C1 segment of cervical spinal cord (tissue), 14 donors: ENCODE measurements at places on chromosomes 11 and 22.

DNA sequence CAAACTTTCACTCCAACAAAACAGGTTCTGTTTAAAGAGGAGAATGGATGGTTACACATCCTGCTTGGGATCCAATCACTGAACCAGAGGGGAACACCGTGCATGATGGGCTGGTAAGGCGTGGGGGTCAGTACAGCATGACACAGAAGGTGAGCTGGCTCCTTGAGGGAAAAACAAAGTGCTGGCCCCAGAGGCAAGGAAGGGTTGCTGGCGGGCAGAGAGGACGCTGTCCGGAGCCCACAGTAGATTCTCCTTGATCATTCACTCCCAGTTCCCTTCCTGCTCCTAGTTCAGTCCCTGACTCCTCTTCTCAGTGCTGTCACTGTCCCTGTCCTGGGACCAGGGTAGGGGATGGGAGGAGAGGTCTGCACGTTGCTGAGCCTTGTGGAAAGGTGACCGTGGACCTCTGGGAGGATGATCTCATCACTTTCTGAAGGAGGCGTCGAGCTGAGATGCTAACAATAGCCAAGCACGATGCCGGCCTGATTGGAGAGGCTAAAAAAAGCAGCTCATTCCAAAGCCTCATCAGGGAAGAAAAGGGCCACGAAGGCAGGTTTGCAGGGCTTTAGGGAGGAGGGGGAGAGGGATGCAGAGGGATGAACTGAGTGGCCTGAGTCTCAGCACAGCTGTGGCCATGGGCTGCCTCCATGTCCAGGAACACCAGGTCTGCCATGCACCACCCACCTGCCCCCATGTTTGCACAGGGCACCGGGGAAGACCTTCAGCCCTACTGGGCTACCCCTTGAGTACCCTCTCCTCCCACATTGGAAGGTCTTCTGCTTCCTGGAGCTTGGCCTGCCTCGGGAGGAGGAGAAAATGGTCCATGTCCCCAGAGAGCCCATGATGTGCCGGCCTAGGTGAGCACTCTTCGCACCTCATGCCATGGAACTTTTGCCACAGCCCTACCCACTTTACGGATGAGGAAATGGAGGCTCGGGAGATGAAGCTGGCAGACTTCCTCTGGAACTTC lies 72.7 kb upstream of the RTL6 start:
- no peak for DNase-seq

- DNase-seq = no peak
Measured at GRCh38 chr11:65446446-65447277, 24.1 kb downstream of the NEAT1 start.

DNA sequence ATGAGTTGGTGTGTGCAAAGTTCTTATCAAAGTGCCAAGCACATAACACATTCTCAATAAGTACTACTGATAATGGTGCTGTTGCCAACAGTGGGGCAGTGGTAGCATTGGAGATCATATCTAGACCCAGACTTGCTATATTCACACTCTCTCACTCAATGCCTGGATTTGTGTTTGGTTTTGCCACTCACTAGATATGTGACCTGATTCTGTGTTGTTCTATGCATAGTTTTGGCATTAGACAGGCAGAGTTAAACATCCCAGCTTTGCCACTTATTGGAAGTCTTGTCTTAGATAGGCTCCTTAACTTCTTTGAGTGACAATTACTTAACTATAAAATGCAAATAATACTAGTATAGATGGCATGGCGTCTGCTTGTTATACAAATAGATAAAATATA lies 642.6 kb upstream of the CCDC179 start:
- no peak for DNase-seq

DNA sequence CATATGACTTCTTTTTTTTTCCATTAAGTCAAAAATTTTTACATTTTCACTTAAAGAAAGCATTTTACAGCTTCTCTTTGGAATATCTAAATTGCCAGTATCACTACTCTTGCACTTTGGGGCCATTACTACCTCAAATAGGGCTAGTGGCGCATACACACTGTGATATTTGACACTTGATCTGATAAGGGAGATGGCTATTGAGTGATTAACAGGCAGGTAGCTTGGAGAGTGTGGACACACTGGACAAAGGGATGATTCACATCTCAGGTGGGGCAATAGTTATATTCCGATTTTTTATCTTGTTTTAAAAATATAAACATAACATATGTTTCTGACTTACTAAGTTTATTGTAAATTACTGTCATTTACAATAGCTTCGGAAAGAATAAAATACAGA lies 2219.9 kb downstream of the LRRC4C start:
- DNase-seq = no peak

GRCh38 chr11:110409174-110409573 lies 20.6 kb upstream of the FDX1 start:
- DNase-seq = no peak

DNA sequence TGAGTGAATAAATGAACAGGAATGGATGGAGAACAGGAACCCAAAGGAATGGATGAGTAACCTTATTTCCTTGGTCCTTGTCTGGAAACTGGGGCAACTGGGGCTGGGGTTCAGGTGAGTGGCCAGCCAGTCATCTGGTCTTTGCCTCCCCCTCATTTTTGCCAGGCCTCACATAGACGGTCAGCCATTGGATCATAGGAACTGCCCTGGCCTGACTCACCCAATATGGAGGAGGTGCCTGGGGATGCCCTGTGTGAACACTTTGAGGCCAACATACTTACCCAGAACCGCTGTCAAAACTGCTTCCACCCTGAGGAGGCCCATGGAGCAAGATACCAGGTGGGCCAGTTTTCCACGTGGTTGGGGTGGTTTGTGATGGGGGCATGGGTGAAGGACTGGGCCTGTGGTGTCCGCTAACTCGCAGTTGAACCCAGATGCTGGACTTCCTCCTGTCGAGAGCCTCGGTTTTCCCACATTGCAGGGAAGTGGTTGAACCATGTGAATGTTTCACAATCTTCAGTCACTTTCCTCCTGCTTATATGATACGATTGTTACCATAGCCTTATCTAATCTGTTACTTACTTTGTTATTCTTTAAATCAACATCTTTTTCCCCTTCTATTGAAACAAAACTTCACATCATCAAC lies 4.4 kb downstream of the TRIOBP start:
- DNase-seq = peak; percentile 15

DNA sequence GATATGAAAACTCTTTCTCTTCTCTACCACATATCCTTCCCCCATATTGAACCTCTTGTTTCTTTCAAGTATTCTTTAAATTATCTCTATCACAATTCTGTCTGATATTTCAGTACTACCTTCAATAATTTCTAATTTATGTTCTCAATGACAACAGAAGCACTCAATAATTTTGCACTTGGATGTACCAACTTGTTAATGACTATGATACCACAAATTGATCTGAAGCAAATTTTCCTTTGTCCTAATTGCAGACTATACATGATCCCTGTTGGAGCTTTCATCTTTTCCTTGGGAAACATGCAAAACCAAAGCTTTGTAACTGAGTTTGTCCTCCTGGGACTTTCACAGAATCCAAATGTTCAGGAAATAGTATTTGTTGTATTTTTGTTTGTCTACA lies at the start of gene OR4C15:
OR4C15 (plus strand) TSS at position 301 of the 400 bp plus-strand sequence; CDS start at position 301, 0 bp downstream.
- no peak for DNase-seq

DNA sequence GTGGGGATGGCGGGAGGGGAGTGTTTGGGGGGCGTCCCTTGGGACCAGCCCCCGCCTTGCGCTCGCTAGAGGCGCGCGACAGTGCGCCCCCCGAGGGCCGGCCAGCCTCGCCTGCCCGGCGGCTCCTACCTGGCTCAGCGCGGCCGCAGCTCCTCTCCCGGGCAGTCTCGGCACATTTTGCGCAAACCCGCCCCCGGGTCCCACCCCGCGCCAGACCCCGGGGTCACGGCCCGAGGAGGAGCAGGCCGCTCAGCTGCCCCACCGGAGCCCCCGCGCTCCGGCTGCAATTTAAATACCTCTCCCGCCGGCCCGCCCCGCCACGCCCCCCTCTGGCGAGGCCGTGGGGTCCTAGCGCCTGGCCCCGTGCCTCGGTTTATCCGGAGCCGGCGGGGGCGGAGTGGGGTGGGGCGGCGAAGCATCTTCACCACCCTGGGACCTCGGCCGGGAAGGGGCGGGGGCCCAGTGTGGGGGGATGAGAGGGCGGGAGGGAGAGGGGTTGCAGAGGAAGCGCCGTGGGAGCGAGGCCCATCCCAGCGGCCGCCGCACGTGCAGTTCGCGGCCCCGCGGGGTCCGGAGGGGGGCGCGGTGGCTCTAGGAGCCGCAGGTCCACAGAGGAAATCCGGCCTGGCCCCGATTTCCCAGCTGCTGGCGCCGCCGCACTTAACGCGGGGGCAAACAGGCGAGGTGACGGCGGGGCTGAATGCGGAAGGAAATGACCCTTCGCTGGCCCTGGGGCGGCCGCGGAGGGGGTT lies at the start of gene LRRC32:
LRRC32 (minus strand) TSS at position 263 of the 752 bp plus-strand sequence. CDS start 4,793 bp downstream, outside the sequence.
- no peak for DNase-seq

GRCh38 chr22:50301581-50301991 lies 5.9 kb downstream of the PLXNB2 start:
- no peak for DNase-seq

- DNase-seq = no peak
Measured at GRCh38 chr22:37511395-37512104, 7.7 kb downstream of the CARD10 start.

DNA sequence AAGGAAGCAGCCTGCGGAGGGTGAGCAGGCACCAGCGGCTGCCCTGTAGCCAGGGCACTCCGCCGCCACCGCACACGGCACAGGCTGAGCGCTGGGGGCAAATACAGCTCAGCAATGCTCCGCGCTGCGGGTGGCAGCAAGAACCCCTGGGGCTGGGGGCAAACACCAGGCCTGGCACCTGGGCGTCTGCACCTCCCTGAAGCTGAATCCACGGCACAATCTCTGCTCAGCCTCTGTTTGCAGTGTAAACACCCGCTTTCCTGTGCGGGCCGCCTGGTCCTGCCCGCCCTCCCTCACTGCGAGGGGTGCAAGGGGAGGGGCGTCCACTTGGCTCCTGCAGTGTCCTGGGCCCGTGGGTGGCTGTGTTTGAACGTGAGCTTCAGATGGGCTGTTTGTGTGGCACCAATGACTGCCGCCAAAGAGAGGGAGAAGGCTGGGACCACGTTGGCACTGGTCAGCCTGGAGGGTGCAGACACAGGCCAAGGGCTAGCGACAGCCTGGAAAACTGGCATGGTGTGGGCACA lies 14.8 kb upstream of the MPPED1 start:
- no peak for DNase-seq

DNA sequence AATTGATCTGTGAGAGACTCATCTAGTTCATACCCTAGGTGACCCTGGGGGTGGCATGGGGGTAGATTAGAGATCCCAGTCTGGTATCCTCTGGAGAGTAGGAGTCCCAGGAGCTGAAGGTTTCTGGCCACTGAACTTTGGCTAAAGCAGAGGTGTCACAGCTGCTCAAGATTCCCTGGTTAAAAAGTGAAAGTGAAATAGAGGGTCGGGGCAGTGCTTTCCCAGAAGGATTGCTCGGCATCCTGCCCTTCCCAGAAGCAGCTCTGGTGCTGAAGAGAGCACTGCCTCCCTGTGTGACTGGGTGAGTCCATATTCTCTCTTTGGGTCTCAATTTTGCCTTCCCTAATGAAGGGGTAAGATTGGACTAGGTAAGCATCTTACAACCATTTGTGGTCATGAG lies 653 bp downstream of the IL18BP start:
- DNase-seq = no peak

GRCh38 chr11:114230031-114230704 lies 66.0 kb upstream of the NNMT start:
- no peak for DNase-seq

DNA sequence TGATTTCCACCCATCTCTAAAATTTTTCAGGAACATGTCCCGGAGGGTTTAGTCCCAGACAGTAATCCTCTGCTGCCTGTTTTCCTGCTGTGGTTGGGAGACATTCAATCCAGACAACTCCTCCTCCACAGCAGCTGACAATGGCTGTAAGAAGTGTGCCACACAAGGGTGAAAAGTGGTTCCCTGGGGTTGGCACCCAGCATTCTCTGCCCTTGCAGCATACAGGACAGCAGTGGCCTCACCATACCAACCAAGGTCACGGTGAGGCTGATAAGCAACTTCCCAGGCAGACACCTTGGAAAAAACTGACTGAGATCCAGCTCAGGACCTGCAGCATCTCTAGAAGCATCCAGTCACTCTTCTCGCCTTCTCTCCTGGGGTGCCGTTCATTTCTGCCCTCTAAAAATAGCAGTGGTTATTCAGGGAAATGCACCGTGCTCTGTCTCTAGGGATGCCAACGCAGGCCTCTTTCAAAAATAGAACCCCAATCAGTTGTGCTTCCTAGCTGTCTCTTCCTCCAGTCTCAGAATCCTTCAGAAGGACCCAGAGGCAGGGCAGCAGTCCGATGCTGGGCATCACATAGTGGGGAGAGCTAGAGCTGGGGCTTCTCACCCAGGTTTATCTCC lies 241.0 kb downstream of the TENM4 start:
- DNase-seq = no peak

GRCh38 chr11:67291481-67292381 lies 2.6 kb downstream of the ANKRD13D start:
- DNase-seq = no peak

DNA sequence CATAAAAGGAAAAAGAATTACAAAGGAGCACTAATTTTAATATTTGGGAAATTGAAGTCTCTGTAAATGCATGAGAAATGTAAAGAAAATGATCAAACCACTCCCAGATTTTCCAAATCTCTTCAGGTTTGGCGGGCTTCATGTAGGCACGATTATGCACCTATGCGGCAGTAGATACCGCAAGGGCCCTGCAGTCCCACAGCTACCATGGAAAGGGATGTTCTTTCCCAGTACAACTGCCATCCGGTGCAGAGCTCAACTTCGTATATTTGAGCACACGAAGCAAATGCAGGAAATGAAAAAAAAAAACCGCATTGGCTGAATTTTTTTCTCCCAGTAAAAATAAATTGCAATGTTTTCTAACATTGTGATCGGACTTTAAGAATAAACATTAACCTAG lies 1.4 kb downstream of the SLC17A6 start:
- DNase-seq = no peak

GRCh38 chr11:21838427-21838826 lies 354.5 kb upstream of the ANO5 start:
- DNase-seq = no peak

GRCh38 chr22:25346859-25347751 lies 127.7 kb downstream of the CRYBB2 start:
- no peak for DNase-seq

GRCh38 chr11:78573681-78574080 lies 983 bp downstream of the NARS2 start:
- DNase-seq = no peak

DNA sequence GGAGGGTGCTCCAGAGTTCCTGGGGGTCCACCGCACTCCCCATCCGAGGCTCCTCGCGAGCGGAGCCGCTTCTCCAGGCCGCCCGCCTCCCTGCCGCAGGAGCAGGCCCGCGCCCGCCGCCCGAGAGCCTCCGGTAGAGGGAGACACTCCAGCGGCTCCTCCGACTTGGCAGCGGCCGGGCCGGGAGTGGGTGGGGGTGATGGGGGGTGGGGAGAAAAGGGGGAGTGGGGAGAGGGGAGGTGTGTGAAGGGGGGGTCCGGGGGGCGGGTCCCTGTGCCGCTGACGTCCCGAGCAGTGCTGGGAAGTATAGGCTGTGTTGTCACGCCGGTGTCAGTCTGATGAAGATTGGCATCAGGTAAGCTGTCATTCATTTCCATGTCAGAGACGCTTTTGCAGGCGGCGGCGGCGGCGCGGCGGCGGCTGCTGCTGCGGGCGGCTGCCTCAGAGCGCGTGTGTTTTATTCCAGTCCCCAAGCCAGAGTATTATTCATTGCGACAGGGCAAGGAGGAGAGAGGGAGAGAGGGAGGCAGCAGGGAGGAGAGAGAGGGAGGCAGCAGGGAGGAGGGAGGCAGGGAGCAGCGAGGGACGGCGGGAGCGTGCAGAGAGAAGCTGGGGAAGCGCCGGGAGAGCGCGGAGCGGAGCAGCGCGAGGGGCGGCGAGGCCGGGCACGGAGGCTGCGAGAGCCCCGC lies at the start of gene PKNOX2:
PKNOX2 (plus strand) TSS at position 330 of the 689 bp plus-strand sequence. CDS start 186,555 bp downstream, outside the sequence.
- peak; percentile 74 for DNase-seq
